Natural killer cell treated with Interleukin-12 subunit alpha and Interleukin-12 subunit beta and Interleukin-15 and Interleukin-18, amount 100 ng/mL, for 72 hours (primary cell): ENCODE measurements at places on chromosomes 16 and 17. TPM values are rescaled to one million over a fixed set of nuclear protein-coding genes. Genes with fewer than 3 reads are reported as not detected.

- no peak overlapping the region for H3K4me3 ChIP-seq
- no peaks in the 10 kb centered on the region for H3K36me3 ChIP-seq
These were observed 38.5 kb downstream of the PIGL start for GRCh38 chr17:16255481-16255921.

Gene EFCAB3
- not detected for total RNA-seq

DNA sequence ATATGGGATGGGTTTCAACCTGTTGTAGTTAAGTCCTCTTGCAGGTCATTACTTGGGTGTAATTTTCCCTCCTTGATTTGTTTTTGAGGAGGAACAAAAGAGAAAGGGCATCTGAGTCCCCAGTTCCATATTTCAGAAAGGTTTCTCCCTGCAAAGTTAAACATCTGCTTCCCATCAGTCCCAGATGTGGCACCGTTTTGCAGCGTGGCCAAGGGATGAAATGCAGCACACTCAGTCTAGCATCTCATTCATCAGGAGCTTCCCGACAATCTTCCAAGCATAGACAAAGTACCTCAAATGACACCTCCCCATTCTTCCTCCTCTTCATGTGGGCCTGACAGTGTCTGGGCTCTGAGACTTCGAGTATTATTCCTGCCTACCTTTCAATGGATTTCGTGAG lies 363.7 kb upstream of the SOX9 start:
- no peaks in the 10 kb centered on the region for H3K27me3 ChIP-seq
- H3K4me3 ChIP-seq: no peak overlapping the region

DNA sequence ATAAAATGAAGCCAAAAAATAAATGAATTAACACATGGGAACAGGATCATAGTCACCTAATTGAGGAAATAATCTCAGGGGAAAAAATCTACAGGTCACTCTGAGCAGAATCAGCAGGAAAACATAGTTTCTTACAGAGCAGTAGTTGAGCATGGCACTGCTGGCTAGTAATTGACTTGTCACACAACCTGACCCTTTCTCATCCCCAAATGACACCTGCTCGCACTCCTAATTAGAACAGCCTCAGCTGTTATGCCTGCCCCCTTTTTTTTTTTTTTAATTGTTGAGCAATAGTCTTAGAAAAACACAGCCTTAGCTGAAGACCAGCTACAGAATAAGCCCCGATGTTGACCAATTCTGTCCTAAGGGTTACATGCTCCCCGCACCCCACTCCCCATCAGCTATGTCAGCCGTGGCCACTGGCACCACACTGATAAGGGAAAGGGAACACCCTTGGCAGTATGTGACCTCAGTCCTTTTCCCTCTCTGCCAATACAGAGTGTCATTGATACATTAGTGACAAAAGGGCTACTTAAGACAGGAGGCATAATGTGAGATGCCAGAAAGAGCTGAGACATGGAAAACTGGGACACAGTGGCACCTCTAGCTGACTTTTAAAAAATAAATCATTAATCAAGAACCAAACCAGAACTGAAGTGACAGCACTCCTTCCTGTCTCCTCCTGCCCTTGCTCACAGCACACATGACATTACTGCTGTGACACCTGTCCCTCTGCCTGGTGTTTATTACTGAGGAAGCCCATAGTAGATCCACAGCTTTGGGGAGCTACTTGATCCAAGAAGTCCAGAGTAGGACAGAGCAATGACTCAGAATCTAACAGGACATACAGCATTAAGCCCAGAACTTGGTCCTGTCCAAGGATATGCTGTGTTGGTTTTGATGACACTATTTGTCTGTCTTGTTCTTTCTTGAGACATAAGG lies 41.7 kb downstream of the WDR59 start:
- H3K27ac ChIP-seq: no peak overlapping the region
- H3K36me3 ChIP-seq: peaks cover 12% of the 10 kb centered on the region
- no peak overlapping the region for H3K4me3 ChIP-seq
- H3K4me1 ChIP-seq: peaks cover 4% of the 10 kb centered on the region
- no peaks in the 10 kb centered on the region for H3K27me3 ChIP-seq

- H3K4me3 ChIP-seq: no peak overlapping the region
- no peak overlapping the region for H3K27ac ChIP-seq
- no peaks in the 10 kb centered on the region for H3K36me3 ChIP-seq
- H3K4me1 ChIP-seq: no peaks in the 10 kb centered on the region
- no peaks in the 10 kb centered on the region for H3K27me3 ChIP-seq
- no peak for DNase-seq
These were observed 91.7 kb downstream of the RPGRIP1L start for GRCh38 chr16:53612003-53612402.

DNA sequence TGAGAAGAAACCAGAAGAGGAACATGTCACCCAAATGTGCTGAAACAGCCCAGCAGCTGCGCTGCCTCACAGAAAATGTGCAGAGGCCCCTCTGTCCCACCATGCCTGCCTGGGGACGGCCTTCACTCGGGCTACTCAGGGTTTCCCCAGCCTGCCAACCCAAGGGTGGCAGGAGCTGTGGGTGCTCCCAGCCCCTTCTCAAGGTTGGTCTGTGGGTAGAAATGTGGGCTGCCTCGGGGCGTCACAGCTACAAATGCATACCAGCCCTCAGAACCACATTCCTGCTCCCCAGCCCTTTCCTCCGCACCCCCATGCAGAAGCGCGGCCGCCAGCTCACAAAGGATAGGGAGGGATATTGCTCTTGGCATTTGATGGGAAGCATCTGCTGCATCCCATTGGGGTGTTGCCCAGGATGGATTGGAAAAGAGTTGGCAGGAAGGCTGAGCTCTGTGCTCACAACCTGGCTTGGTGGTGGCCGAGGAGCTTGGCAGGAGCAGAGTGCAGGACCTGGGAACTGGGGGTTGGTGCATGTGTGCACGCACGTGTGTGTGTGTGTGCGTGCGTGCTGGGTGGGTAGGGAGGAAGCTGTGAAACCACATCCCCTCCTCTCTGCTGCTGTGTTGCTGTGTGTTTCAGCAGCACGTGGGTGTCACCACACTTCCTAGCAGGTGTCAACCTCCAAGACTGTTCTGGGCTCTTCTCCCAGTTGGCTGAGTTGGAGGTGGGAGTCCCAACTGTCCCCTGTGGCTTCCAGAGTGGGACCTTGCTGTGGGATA lies 304.4 kb downstream of the SEC14L1 start:
- peak; percentile 82 for DNase-seq
- H3K4me1 ChIP-seq: peaks cover 72% of the 10 kb centered on the region
- H3K4me3 ChIP-seq: peak overlapping the region; percentile 68
- H3K27ac ChIP-seq: peak overlapping the region; percentile 92

- peaks cover 6% of the 10 kb centered on the region for H3K4me1 ChIP-seq
- H3K27ac ChIP-seq: no peak overlapping the region
- no peaks in the 10 kb centered on the region for H3K27me3 ChIP-seq
- no peak for DNase-seq
These were observed 139.2 kb downstream of the PHKB start for GRCh38 chr16:47600376-47600775.
